ENCODE measurements at places on chromosomes 11 and 22.

DNA sequence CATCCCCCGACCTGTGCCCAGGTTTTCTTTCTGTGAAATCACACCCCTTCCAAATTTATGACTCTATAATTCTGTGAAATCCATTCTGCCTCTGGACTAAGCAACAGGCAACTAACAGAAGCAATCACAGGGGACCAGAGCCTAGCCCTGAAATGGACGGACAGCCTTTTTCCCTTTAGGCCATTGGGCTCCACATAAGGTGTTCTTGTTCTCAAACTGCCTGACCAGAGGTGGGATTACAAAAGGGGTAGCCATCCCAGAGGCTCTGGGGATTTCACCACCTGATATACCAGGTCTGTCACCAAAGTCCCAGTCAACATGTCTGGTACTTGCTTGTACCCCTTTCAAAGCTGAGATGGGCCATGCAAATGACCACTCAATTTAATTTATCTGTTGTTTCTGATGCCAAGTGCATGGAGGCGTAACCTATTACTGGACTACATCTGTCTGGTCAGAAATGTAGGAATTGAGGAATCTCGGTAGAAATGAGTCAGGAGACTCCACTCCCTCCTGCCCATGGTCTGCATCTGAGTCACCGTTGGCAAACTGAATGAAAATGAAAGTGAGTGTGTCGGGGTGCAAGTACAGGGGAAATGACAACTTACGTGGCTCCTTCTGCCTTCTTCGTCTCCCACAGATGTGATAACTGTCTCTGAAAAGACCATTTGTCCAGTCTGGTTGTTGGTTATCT, 10.2 kb downstream of the DKK3 start:
- no peak for DNase-seq

- DNase-seq: no peak
Measured at GRCh38 chr22:45204819-45205218, 35.9 kb downstream of the KIAA0930 start.

- no peak for DNase-seq
Measured at GRCh38 chr22:36818010-36818642, 1.3 kb upstream of the PVALB start.

- no peak for DNase-seq
Measured at GRCh38 chr11:66313321-66314185, 3.3 kb downstream of the CD248 start.

DNA sequence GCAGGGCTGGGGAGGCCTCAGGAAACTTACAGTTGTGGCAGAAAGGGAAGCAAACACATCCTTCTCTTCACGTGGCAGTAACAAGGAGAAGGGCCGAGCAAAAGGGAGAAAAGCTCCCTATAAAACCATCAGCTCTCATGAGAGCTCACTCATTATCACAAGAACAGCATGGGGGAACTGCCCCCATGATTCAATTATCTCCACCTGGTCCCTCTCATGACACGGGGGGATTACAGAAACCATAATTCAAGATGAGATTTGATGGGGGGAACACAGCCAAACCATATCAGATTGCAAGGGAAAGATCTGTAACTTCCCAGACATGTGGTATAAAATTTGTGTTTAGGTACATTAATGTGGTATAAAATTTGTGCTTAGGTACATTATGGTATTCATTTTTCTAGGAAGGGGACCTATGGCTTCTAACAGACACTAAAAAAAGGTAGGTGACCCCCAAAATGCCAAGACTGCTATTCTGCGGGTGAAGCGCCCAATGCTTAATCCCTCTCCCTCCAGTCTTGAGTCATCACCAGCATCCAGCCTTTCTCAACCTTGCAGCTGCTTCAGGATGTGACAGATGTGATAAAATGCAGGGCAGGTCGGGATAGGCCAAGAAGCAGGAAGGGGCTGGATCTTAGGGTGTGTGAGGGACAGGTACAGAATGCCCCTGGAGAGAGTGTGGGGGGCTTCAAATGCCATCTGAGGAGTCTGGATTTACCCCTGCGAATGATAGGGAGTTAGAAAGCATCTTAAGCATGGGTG, 57.7 kb upstream of the AMPD3 start:
- DNase-seq: no peak

GRCh38 chr11:128715691-128716561, 22.1 kb downstream of the FLI1 start:
- DNase-seq: no peak

DNA sequence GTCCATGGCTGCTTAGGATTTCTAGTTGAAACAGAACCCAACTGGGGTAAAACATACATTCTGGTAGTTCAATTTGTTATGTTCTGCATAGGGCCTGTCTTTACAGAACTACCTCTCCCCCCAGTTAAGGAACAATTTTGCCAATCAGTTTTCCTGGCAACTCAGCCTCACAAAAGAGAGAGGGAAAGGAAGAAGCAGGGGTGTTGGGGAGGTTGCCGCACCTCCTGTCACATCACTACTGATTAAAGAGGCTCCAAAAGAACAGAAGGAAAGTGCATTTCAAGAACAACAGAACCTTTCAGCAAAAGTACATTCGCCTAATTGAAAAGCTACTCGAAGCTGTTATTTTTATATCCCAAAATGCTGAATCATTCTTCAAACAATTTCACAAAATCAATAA, 217.6 kb downstream of the CADM1 start:
- no peak for DNase-seq

DNA sequence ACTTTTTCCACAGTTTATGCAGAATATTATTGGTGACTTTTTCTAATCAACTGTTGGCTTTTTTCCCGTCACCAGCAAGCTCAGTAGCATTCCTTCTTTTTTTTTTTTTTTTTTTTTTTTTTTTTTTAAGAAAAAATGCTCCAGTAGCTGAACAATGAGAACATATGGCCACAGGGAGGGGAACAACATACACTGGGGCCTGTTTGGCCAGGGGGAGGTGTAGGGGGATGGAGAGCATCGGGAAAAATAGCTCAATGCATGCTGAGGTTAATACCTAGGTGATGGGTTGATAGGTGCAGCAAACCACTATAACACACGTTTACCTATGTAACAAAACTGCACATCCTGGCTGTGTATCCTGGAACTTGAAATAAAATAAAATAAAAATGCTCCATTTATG, 82.5 kb downstream of the ARHGAP42 start:
- no peak for DNase-seq

DNA sequence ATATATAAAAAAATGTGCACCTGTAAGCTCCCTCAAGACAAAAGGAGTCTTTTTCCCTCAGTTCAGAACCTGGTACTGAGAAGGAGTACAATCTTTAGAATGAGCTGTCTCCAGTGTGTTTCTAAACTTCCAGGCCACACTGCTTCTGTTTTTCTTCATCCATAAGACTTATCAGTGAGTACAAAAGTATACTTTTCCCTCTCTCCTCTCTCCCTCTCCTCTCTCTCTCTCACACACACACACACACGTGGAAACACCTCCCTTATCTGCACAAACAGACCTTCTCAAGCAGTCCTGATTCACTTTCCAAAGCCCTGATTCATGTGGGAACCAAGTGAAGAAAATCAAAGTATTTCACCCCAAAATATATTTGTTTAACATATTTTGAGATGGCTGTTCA, 220.7 kb upstream of the UBASH3B start:
- no peak for DNase-seq

- no peak for DNase-seq
Measured at GRCh38 chr22:32660292-32660691, 141.2 kb upstream of the TIMP3 start.

DNA sequence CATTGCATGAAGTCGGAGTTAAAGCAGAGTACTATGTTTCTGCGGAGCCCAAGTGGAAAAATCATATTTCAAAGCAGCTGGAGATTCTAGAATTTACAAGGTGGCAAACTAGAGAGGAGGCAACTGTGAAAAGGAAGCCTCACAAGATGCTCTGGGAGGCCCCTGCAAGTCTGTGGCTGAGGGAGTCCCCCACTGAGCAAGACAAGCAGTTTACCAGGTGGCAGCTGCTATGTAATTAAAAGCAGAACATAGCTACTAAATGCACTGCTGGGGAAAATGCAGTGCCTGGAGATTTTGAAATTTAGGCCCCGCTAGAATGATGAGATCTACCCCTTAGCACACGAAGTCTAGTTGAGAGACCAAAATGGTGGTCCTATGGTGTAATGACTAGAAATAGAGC, 728.0 kb downstream of the OPCML start:
- DNase-seq: no peak

Measured in C1 segment of cervical spinal cord (tissue), 14 donors.